Adrenal gland (tissue), 19 donors: ENCODE measurements at places on chromosomes 5 and 9.

GRCh38 chr9:129414993-129415941 is 205.6 kb downstream of the C9orf50 start:
- DNase-seq, result no peak

GRCh38 chr5:114838937-114839336 is 330.8 kb downstream of the TRIM36 start:
- DNase-seq, result no peak

- no peak for DNase-seq
Observed at GRCh38 chr9:135033487-135033886, 54.0 kb upstream of the OLFM1 start.

DNA sequence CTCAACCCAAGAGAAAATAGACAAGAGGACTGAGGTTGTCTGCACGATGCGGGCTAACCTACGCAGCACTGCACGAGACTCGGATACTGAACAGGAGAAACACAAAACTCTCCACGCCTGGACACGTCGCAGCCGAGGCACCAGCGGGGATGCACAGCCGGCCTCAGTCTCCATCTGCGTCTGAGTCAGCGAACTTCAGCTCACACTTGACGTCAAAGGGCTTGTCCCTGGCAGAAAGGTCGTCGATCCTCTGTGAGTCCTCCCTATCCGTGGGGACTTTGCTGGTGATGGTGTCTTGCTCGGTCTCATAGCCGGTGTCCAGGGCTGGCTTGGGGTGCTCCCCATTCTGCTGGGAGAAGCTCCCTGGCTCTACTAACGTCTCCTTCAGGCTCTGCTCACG is 60.2 kb downstream of the SECISBP2 start:
- no peak for DNase-seq

GRCh38 chr5:125249400-125249799 is 503.0 kb upstream of the ZNF608 start:
- no peak for DNase-seq
